Activated T-helper 1 cell treated with anti-CD3 and anti-CD28 coated beads, Interleukin-2, amount 50 U/mL, for 16 hours (primary cell): ENCODE measurements at places on chromosomes 3 and 15.

DNA sequence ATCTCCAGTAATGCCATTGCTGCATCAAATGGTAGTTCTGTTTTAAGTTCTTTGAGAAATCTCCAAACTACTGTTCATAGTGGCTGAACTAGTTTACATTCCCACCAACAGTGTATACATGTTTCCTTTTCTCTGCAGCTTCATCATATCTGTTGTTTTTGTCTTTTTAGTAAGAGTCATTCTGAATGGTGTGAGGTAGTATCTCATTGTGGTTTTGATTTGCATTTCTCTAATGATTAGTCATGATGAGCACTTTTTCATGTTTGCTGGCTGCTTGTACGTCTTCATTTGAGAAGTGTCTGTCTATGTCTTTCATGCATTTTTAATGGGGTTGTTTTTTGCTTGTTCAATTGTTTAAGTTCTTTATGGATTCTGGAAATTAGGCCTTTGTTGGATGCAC, 10.2 kb upstream of the GCSAM start:
- no peak for DNase-seq

GRCh38 chr15:79516155-79516554, 84.0 kb downstream of the MINAR1 start:
- DNase-seq, result no peak

DNA sequence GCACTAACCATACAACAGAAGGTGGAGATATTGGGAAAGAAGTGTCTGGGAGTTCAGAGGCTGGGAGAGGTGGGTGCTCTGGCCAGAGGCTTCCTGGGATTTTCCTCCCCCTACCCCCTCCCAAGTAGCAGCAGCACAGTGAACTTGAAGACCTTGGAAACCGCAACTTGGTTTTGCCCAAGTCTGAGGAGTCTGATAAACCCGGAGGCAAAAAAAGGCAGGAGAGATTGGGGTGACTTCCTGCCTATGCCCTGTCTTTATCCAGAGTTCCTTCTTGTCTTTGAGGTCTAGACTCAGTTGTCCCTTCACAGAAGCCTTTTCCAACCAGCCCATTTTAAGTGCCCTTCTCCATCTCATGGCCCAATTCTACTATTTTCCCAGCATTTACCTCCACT, 25.4 kb upstream of the THRB start:
- no peak for DNase-seq

DNA sequence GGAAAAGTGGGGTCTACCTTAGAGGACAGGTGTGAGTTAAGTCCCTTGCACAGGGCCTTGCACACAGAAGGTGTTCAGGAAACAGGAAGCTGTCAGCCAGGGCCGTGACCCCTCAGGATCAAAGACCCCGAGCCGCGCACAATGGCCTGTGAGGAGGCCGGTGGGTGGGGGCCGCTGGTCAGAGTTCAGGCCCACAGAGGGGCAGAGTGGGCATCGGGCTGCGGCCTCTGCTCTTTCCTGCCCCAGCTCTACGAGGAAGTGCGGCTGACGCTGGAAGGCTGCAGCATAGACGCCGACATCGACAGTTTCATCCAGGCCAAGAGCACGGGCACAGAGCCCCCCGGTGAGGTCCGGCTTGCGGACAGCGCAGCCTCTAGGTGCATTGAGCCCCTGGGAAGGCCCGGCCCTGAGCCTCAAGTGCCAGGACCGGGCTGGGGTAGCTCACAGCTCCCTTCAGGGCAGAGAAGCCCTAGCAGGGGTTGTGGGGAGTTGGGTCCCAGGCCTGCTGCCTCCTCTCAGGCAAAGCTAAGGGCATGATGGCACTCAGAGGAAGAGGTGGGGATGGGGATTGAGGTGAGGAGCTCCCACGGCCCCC, 37.2 kb downstream of the PSTPIP1 start:
- DNase-seq, result no peak

DNA sequence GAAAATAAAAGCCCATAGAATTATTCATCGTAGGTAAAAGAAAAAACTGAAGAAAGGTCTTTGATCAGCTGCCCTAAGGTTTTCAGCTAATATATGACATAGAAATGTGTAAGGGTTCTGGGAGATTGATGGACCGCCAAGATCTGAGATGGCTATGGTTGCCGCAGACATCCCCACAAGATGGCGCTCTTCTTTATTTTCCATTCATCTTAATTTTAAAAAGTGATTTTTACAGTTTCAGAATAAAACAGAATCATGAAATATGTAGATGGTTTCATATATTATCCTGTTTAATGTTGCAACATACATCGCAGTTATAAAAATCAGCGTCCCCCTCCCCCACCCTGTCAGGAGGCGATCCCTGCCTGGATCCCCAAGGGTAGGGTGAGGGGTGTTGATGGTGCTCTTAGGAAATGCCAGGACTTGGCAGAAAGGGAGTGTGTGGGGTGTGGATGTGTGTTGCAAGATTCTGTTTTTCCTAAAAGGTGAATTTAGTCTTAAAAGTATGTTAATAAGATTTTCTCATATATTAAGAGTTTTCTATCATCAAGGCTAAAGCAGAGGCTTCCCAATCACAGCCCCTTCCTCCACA, 68.8 kb downstream of the ANXA2 start:
- no peak for DNase-seq

DNA sequence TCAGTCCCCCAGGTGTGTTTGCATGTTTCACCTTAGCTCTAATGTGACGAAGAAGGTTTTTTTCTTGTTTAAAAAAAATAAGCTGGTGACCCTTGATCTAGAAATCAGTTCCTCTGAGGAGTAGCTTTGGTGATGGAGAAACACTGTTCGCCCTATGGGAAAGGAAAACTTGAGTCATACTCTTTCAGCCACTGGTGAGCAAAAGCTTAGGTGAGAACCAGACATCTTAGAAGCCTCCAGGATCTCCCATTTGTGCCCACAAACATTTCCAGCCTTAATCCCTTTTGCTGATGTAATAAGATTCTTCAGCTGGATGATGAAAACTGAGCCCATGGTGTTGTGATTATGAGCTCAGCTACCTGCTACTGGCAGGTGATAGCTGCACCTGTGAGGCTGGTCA, 37.8 kb downstream of the SLC27A2 start:
- DNase-seq, result no peak

GRCh38 chr15:73987681-73988444, 4.2 kb downstream of the STOML1 start:
- DNase-seq, result no peak

DNA sequence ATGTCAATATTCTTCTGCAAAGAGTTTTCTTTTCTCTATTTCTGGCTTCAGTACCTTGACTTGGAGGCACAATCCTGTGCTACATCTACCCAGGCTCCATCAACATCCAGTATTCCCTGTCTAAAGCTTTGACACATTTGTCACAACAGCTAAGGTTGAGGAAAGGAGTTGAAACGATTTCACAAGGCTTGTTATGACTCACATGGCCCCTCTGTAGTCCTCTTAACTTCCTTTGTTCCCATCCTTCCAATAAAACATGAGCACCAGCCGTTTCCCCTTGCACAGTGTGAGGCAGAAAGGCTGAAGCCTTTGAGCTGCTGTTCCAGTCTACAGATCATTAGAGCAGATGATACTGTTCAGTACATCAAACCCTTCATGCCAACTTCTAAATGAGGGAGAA, 163.0 kb upstream of the TMCO5A start:
- DNase-seq, result no peak

DNA sequence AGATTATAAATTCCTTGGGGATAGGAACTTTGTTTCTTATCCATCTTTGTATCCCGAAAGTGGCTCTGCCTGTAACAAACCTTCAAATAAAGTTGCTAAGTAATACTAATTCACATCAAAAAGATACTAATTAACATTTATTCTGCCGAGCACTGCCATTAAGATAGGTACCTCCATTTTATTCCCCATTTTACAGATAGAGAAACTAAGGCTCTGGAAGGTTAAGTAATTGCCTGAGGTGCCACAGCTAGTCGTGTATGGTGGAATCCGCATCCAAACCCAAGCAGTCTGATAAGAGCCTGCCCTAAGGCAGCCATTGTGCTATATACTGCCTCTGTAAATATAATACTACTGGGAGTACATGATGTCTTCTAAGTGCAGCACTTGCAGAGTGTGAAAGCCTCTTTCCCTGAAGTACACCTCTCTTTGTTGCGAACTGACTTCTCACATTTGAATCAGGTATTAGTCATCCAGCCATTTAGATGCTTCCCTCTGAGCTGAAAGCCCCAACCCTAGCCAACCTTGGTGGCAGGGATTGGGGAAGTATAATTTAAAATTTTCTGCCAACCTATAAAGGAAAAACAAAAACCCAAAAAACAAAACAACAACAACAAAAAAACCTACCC, 78.5 kb upstream of the CHD2 start:
- no peak for DNase-seq

- no peak for DNase-seq
Observed at GRCh38 chr3:180570238-180570637, 31.7 kb upstream of the TTC14 start.

GRCh38 chr15:89630974-89631901, 24.0 kb downstream of the KIF7 start:
- no peak for DNase-seq

- DNase-seq, result no peak
Observed at GRCh38 chr3:81916890-81917289, 155.4 kb upstream of the GBE1 start.

- DNase-seq, result no peak
Observed at GRCh38 chr3:156718622-156719306, 44.4 kb downstream of the TIPARP start.

- DNase-seq, result no peak
Observed at GRCh38 chr3:14137004-14137403, 12.2 kb downstream of the TMEM43 start.

- DNase-seq, result no peak
Observed at GRCh38 chr3:56303487-56303886, 164.8 kb downstream of the ERC2 start.

DNA sequence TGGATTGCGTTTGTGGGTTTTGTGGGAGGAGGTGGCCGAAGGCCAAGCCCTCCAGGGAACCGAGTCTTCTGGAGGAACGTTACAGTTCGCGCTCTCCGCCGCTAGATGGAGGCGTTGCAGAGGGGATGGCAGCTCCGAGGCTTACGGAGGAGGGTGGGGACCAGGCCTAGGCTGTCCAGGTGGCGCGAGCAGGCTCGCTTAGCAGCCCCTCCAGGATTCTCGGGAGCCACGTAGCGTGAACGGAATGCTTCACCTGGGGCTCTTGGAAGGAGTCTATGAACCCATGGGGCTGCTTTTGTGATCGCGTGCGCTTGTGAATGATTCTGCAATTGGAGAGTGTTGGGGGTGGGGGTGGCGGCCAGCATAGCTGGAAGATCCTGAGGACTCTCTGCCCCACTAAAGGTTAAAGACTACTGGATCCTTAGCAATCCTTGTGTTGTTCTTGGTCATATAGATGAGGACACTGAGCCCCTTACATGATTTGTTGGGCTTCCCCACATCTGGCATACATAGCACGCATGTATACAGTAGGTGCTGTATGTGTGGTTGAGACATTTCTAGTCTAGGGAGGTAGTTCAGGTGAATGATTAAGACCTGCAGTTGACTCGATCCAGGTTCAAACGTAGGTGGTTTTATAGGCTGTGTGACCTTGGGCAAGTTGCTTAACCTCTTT, 25.7 kb downstream of the FAM3D start:
- no peak for DNase-seq

DNA sequence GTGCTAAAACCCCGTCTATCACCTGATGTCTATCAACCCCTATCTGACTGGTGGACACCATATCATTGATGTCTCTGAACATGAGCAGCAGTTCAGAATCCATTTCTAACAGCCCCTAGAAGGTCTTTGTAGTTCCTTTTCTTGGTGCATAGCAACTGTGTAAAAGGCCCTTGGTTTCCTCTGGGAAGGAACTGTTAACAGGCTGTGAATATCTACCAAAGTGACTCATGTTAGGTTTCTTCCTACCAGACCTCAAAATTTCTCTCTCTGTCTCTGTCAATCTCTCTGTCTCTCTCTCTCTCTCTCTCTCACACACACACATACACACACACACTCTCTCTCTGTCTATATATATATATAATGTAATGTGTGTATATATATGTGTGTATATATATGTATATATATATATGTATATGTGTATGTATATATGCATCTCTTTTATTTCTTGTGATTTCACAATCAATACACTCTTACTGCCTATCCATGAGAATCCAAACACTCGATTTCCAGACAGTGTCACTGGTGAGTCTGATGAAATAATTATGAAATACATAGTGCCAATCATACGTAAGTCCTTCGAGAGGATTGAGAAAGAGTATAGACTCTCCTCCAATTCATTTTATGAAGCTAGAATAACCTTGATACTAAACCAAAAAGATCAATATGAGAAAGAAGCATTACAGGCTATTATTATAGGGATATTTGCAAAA, 335.9 kb upstream of the SLCO3A1 start:
- no peak for DNase-seq
